Karpas-422 (cell line): ENCODE measurements at places on chromosomes 7 and 10.

- no peak for DNase-seq
Measured at GRCh38 chr7:111329367-111330234, 232.7 kb downstream of the IMMP2L start.

DNA sequence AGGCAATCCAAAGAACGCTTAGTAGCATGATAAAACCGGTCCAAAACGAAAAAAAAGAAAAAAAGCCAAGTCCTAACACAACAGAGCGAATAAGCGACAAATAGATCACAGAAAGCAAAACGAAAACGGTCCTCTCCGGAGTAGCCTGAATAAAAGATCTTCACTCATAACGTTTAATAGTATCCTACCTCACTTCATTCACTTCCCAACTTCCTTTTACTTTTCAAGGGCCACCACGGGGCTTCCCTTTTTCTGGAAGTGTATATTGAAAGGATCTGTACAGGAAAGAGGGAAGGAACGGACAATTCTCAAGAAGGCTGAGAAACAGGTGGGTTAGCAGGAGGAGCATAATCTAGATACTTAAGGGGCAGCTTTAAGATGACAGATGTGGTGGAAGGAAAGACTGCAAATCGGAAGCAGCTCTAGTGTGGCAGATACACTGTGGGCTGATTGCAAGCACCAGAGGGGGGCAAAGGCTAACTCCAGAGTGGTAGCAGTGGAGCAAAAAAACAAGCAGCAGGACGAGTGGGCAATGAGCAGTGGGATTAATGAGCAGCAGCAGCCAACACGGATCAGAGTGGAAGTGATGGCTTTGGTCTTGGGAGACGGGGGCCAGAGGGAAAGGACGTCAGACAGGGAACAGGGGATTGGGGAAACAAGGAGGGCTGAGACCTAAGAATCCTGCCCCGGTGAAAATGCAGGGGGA lies 866 bp downstream of the CNOT4 start:
- peak; percentile 81 for DNase-seq

GRCh38 chr7:144494355-144494754 lies 90.9 kb upstream of the NOBOX start:
- no peak for DNase-seq

GRCh38 chr10:5645375-5645774 lies 21.0 kb downstream of the ASB13 start:
- no peak for DNase-seq

GRCh38 chr10:110005719-110006118 lies 2.1 kb upstream of the ADD3 start:
- no peak for DNase-seq

DNA sequence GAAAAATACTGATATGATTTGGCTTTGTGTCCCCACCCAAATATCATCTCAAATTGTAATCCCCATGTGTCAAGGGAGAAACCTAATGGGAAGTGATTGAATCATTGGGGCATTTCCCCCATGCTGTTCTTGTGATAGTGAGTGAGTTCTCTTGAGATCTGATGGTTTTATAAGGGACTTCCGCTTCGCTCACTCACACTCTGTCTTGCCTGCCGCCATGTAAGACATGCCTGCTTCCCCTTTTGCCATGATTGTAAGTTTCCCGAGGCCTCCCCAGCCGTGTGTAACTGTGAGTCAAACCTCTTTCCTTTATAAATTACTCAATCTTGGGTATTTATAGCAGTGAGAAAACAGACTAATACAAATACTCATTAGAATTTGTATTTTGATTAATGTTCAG lies 5.1 kb upstream of the MRPS17 start:
- DNase-seq: no peak

DNA sequence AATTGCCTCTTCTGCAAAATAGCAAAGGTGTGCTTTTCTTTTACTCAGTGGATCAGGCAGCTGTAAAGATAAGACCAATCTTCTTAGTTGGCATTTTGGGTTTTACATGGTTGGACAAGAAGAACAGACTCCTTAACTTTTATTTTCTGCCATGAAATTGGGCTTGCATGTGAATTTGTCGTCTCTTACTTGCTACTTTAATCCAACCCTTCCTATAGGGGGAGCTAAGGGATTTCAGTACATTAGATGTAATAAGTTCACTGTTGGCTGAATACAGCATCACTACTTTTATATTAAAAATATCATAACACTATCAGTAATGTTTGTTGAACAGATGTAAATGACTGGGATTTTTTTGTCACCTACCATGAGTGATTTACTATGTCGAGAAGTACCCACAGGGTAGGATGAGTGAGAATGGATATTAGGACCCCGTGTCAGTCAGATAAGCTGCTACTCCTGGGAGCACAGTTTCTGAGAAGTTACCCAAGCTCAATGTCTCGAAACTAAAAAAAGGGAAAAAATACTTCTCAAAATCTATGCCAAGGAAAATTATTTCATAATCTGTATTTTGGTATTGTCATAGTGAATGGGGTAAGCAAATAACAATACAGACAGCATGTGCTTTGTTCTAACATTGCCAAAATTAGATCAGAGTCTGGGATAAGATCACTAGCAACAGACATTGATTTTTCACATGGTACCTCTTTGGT lies 127.4 kb upstream of the AGR3 start:
- peak; percentile 64 for DNase-seq
